Breast epithelium (tissue), 4 donors: ENCODE measurements at places on chromosomes 5 and 9.

DNA sequence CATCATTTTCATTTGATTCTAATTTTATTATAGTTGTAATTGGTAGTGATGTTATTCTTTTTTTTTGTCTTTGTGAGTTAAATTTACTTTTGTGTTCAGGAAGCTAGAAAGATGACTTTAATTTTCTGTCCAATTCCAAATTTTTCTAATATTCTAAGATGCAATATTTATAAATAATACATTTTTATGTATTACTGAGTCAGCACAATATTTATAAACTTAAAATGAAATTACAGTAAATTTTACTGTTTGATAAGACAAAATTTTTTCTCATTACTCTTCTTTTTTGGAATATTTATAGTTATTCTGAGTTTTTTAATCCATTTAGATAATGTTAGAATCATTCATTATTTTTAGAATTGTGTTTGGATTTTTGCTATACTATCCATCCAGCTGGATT, 1637.9 kb upstream of the ACO1 start:
- no peak for DNase-seq

DNA sequence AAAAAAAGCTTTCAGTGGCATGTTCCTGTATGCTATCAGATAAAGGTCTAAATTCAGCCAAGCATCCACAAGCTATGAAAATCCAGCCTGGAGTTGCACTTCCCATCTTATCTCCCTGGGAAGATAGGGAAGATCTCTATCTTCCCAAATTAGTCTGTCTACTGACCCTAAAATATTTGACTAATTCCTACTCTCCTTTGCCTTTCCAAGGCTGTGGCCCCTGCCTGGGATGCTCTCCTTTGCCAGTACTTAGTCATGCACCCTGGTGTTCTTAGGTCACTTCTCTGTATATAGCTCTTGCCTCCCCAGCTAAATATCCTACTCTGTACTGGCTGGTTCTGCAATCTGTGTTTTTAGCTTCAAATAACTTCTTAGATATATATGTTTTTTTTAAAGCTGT, 44.0 kb upstream of the PLPP1 start:
- DNase-seq: no peak

DNA sequence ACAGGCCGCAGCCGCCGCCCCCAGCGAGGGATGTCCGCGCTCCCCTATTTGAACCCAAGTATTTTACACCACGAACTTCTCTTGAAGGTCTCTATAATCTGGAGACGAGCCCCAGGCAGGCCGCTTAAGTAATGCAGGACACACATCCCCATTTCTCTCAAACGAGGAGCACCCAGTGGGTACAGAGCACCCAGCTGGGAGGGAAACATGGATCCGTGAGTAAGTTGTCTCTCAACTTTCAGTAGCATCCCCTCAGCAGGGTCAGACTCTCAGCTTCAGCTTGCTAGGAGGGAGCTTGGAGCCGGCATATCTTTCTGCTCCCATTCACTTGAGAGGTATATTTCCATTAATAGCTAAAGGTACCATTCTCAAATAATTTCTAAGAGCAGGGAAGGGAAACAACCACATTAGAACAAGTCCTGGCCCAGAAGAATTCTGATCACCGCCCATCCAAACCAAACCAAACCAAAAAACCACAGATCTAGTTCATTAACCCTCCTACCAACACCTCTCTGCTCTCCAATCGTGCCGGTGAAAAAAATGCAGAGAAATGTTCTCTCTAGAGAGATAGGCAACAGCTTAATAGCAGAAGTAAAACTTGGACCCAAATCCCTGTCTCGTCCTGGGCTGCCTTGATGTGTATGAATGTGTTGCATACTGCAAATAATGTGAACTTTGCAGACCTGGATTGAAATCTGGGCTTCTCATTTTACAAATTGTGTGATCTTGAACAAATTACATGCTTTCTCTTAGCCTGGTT, 910 bp downstream of the TDRD7 start:
- no peak for DNase-seq

DNA sequence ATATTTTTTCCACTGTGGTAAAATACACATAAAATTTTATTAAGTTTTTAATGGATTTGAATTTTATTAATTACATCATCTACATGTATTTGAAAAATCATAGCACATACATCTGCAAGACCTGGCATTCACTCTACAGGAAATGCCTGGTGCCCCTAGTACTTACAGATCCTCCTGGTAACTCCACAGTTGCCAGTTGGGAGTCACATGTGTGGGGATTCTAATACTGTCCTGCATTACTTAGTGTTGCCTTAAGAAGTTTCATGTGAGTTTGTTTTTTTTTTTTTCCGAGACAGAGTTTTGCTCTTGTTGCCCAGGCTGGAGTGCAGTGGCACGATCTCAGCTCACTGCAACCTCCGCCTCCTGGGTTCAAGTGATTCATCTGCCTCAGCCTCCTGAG, 18.1 kb downstream of the KDM3B start:
- DNase-seq: no peak

GRCh38 chr9:5043381-5043780, 58.3 kb downstream of the JAK2 start:
- DNase-seq: no peak

DNA sequence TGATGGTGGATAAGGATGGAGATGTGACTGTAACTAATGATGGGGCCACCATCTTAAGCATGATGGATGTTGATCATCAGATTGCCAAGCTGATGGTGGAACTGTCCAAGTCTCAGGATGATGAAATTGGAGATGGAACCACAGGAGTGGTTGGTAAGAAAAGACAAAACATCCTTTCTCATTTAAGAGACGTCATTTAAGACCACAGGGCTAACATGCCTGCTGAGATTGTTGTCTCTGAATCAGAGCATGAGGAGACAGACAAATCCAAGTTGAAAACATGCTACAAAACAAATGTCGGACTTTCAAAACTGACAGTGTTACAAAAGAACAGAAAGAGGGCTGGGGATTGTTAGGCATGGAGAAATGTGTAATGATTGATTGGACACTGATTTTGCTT, 4.6 kb downstream of the CCT5 start:
- no peak for DNase-seq

DNA sequence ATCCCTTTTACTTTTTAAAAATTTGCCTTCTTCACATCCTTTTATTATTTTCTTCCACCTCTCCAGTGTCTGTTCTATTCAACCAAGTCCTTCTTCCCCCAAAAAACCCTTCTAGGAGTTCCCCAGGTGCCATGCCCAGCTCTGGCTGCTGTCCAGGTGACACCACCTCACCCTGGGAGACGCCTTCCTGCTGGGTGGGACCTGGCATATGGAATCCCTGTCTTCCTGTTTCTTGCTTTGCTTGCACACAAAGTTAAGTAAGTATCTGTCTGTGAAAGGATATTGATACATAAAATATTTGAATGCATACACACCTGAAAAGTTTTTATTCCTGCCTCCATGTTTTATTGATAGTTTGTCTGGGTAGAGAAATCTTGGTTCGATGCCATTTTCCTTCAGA, 23.1 kb upstream of the MED10 start:
- DNase-seq: no peak

GRCh38 chr5:149870697-149871096, 73.9 kb downstream of the PDE6A start:
- DNase-seq: no peak

DNA sequence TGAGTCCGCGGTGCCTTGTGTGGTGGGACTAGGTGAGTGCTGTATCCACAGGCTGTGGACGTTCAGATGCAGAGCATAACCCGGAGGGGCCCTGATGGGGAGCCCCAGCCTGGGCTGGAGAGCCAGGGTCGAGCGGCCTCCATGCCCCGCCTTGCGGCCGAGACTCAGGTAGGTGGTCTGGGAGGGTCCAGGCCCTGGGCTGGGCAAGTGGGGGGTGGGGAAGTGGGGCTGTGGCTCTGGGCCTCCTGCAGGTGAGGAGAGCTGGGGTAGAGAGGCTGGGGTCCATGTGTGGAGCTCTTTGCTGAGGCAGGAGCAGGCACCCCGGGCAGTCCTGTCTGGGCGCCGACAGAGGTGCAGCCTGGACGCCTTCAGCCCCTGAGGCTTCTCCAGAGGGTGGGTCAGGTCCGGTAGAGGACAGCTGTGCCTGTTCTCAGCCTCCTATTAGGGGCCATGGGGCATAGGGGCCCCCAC, 241.1 kb downstream of the CACNA1B start:
- no peak for DNase-seq

DNA sequence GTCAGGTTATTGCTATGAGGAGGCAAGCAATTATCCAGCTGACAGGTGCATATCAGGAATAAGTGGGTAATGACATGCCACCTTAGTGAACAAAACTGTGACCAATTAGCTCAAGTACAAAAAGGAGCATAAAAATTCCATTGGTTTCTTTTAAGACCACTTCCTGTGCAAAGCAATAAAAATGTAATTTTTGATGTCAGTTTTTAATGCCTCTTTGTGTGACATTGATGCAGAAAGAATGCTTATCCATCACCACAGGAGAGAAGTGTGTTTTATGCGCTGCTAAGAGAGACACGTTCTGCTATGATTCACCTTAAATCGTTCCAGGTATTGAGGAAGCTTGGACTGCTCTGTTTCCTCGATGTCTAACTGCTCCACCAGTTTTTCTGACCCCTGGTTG, 96.7 kb downstream of the MRPS27 start:
- no peak for DNase-seq

DNA sequence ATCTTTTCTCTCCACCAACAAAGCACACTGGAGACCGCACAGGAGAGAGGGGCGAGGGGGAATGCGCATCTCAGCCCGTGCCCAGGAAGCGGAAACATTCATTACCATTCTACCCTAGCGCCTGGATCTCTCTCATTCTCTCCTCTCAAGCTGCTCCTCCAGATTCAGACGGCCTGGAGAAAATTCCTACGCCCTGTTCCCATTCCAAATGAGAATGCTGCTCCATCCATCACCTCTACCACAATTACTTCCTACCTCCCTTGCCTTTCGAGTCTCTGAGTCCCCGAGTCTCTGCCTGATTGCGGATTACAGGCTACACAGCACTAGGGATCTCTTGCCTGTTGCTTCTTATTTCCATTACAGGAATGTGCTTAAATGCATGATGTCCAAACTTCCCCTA, 6.7 kb downstream of the DDX31 start:
- DNase-seq: no peak

DNA sequence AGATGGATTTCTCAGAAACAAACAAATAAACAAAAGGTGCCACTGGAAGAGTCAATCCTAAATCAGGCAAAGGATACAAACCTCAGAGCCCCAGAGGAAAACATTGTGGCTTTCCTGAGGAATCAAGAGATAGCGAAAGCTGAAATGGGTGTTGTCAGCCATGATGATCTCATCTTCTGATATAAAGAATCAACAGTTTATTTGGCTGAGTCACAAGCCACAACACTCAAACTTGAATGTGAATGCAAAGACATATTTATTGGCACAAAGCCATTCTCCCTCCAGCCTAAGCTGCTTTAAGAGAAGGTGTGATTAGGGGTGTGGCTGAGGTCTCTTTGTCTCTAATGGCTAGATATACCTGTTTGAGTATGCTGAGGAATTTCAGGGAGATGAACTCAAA, 73.3 kb upstream of the NREP start:
- no peak for DNase-seq

DNA sequence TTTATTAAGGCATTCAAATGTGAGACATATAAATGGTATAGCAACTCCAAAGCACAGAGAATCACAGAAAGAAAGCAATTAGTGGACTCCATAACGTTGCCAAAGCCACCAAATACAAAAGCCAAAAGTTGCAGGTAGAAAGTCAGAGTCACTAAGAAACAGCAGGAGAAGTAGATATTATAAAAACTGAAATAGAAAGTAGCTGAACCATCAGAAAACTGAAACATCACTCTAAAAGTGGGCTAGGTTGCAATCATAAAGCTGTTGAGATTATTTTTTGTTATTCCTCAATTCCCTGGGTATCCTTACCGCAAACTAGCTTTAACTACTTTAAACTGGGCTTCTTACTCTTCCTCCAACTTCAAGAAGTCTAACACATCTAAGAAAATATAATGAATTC, 108.1 kb upstream of the ARRDC3 start:
- DNase-seq: no peak
